ENCODE measurements at places on chromosomes 7 and 10. TPM values are rescaled to one million over a fixed set of nuclear protein-coding genes. Genes with fewer than 3 reads are reported as not detected.

DNA sequence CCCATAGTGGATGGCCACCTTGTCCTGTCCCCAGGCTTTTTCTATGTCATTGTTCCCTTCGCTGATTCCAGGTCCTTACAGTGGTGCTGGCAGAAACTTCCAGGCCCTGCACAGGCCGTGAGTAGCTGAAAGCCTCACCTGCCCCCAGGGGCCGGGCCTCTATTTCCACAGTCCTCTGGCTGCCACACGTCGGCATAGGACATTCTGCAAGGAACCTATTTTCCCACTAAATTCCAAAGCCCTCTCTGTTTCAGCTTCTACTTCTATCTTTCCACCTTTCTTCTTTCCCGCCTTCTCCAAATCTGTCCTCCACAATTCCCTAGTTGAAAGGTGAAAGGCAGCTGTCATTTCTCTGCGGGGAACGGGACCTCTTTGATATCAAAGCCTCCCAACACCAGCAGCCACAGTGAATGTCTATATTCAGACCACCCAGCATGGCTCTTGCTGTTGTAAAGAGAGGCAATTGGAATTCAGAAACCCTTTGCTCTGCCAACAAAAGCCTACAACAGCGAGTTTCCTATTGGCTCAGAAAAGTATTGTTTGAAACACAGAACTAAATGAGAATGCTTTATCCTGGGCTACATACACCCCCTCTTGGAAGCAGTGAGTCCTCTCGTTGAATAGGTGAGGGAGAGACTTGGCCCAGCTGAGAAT is 607.7 kb downstream of the GALNT17 start:
- DNase-seq, result no peak

- no peak for DNase-seq
Measured at GRCh38 chr7:150663802-150664494, 21.6 kb upstream of the GIMAP2 start.

Gene CYTH3
- 20.3 TPM for polyA plus RNA-seq

DNA sequence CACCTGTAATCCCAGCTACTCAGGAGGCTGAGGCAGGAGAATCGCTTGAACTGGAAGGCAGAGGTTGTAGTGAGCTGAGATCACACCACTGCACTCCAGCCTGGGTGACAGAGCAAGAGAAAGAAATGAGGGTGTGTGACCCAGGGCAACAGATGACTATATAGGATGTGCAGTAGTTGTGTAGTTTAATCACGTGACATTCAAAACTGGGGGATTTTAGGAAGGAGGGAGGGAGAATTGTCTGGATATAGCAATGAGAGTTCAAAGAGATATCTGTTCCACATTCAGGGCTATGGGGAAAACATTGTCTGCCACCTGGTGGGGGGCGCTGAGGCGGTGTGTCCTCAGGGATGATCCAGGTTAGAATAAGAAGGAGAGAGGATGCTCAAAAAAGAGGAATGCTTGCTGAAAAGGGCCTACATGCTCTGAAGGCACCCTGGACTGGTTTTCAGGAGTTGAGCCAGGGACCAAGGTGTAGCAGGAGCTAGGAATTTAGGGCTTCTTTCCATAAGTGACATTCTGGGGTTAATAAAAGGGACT is 7.8 kb upstream of the ZYX start:
- no peak for DNase-seq

GRCh38 chr7:131057794-131058070 is 269.9 kb upstream of the MKLN1 start:
- DNase-seq, result no peak

- no peak for DNase-seq
Measured at GRCh38 chr10:62108759-62109586, 159.7 kb downstream of the RTKN2 start.

Gene DDIT4
- polyA plus RNA-seq, result 57.5 TPM

Gene CPA5
- polyA plus RNA-seq, result 0.22 TPM

Gene OR2A42
- polyA plus RNA-seq, result 5.2 TPM

DNA sequence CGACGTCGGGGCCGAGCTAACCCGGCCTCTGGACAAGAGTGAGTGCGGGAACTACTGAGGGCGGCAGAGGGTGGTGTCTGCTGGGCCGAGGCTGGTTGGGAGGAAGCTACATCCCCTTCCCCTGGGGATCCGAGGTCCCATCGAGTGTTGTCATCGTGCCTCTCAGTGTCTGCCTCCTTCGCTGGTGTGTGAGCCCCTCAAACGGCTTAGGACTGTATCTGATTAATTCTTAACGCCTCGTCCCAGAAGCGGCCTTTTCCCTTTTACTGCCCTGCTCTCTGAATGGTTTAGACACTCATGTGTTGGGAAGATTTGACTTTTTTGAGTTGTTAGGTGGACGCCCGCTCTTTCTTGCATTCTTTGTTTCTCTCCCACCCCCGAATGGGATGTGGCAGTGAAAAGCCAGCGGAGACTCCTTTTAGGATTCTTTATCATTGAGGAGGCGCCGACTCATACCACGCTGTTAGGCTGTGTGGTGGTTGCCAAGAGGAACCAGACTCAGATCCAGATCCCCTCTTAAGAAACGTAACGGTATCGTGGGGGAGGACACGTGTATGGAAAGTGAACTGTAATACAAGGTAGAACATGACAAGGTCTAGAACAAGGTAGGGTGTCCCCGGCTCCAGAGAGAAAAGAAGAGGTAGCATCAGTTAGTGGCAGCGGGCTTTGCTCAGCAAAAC is 631 bp downstream of the SUPV3L1 start:
- no peak for DNase-seq

- DNase-seq, result no peak
Measured at GRCh38 chr7:108010377-108010776, 7.4 kb upstream of the LAMB1 start.

Gene TMEM140
- 16.4 TPM for polyA plus RNA-seq

DNA sequence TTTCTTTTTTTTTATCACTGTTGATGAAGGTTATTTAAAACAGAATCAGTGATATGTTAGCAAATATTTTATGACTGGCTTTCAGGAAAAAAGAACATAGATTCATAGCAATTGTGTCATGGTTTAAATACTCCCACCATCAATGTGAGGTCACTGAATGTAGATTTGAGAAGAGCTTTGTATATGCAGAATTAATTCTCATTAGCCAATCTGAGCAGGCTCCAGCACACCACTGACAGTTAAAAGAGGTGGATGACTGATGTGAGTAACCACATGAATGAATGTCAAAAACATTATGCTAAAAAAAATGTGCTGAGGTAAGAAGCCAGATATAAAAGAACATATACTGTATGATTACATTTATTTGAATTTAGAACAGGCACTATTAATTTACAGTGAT is 174.8 kb upstream of the KAT6B start:
- no peak for DNase-seq

DNA sequence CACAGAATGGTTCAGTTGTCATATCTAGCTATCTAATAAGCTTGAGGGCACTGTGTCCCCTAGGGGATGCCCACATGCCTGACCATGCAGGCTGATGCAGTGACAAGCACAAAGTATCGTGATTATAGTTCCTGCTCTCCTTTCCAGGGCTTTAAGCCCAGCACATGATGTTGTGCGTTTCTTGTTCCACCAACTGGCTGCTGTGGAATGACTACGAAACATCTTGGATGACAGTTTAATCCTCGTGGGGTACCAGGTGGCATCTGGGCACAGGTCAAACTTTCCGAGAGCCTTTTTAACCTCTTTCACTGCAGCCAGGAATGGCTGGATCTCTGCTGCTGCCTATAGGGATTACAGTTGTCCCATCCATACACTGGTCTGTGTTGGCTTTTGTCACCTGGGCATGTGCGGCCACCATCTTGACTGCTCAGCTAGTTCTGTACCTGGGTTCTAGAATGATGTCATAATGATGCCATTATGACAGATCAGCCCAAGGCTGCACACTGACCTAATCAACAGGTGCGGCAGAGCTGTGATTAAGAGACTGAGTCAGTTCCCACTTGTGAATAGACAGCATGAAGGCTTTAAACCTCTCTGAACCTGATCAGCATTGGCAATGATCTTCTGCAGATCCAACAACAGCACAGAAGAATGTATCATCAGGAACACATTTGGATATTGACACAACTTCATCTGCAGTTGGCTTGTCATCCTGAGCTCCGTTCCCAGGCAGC is 144.1 kb downstream of the DLG5 start:
- DNase-seq, result no peak

DNA sequence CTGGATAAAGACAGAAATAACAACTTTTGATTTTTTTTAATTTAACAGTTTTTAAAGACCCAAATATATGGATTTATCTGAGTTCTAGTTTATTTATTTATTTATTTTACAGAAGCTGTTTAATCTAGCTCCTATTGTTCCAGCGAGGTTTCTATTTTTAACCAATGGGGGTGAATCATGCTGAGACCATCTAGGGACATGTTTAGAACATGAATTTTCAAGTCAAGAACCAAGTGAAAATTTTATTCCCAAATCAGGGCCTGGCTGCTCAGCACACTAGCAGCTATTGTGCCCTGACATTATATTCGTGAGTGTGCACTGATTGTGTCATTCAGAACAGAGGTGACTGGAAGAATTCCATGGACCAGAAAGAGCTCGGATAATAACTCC is 24.6 kb upstream of the MPP7 start:
- no peak for DNase-seq

Gene DEPP1
- polyA plus RNA-seq, result 66.4 TPM

Gene UCN3
- 1.1 TPM for polyA plus RNA-seq

DNA sequence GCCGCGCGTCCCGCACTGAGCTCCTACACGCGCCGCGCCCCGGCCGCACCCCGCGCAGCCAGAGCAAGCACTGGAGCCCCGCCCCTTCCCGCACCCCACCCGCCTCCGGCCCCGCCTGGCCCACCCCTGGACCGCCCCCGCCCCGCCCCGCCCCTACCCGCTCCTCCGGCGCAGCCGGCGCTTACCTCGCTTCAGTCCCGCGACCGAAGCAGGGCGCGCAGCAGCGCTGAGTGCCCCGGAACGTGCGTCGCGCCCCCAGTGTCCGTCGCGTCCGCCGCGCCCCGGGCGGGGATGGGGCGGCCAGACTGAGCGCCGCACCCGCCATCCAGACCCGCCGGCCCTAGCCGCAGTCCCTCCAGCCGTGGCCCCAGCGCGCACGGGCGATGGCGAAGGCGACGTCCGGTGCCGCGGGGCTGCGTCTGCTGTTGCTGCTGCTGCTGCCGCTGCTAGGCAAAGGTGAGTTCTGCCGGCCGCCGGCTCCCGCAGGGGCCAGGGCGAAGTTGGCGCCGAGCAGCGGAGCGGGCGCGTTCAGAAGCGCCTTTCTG is at the start of gene RET:
Gene RET (plus strand): TSS at position 194 of the 545 bp plus-strand sequence. CDS start 190 bp downstream, at position 384.
- DNase-seq, result peak; percentile 20

Gene MYO1G
- polyA plus RNA-seq, result 1.2 TPM

GRCh38 chr10:129465796-129466702 is 992 bp upstream of the MGMT start:
- DNase-seq, result no peak

DNA sequence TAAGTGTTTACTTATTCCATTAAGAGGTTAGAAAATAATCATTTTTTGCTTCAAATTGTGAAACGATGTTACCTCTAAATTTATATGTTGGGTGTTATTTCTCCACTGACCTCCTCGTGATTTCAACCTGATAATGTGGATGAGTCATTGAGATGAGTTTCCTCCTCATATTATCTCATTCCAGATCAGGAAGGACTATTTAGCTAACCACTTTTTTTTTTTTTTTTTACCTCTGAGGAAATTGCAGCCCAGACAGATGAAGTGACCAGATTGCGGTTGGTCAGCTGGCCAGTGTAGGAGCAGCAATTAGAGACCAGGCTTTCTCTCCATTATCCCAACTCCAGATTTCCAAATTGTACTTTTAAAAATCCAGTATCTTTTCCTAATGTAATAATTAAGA is 248.7 kb downstream of the FZD1 start:
- DNase-seq, result no peak

Gene DNAJC1
- 38.2 TPM for polyA plus RNA-seq

GRCh38 chr10:130461631-130462030 is 325.4 kb downstream of the GLRX3 start:
- DNase-seq, result no peak
